Stimulated activated CD8-positive, alpha-beta memory T cell treated with anti-CD3 and anti-CD28 coated beads, Interleukin-4, amount 100 ng/mL, for 24 hours (primary cell): ENCODE measurements at places on chromosomes 3 and 15.

GRCh38 chr3:12833222-12834161 is 7.9 kb downstream of the RPL32 start:
- no peak for DNase-seq

DNA sequence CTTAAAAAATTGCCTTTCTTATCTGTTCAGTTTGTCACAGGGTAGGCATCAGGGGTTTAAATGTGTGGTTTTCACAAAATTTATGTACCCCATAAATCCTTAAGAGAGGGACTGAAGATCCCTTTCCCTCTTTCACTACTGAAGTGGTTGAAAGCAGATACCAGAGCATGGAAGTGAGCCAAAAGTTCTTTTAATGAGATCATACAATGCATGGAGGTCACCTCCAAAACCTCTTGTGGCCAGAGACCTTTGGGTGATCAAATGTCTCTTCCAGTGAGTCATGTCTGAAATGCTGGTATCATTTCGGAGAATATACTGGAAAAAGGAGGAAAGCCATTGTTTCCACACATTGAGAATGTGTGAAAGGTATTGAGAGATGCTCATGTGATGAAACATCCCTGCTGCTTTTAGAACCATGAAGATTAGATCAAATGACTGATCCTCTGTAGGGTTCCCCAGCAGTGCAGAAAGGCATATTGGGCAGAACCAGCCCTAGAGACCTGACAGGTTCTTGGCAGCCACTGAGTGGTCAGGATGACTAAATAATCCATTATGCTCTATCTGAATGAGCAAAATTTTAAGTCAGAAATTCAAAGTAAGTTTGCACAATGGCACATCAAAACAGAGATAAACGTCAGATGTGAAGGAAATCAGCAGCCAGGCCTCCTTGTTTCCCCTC is 165.8 kb upstream of the SLC2A2 start:
- no peak for DNase-seq

GRCh38 chr15:90667073-90667754 is 49.9 kb upstream of the BLM start:
- DNase-seq, result no peak

GRCh38 chr3:175214216-175214615 is 355.1 kb downstream of the NAALADL2 start:
- DNase-seq, result no peak

- no peak for DNase-seq
Measured at GRCh38 chr3:58728723-58729122, 62.1 kb upstream of the FAM3D start.

DNA sequence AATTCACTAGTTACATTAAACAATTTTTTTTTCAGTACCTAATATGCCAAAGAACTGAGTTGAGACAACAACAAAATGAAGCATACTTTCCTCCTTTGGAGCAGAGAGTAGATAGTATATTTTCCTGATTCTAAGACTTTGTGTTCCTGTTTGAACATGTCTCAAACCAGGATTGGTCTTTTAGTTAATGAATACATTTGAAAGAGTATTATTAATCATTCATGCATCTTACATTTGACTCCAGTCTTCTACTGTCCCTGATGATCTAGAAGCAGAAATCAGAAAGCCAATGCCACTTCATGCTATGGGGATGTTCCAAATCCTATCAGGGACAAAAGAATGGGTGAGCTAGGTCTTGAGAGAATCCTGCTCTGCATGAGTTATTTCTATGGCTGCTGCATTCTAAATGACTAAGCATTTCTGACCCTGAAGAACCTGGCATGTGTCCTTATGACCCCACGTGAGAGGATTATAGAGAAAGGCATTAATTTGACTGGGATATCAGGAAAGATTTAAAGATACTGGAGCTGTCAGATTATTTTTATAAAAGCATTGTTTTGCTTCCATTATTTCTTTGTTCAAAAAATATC is 32.9 kb upstream of the MBNL1 start:
- DNase-seq, result no peak

DNA sequence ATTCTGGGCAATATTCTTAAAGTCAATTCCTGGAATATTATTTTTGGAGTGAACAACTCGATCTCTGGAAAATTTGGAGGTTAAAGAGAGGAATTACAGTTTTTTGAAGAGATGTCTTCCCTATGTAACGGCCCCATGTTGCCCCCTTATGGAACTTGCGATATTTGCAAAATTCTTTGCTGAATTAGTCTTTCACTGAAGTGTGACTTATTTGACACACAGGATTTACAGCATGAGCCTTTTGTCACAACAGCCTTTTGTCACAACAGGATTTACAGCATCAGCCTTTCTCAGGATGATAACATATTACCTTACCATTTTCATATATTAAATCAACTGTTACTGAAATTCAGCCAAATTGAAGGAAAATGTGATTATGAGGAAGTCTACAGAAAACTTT is 37.8 kb upstream of the SPTSSB start:
- no peak for DNase-seq

- DNase-seq, result no peak
Measured at GRCh38 chr3:134677987-134678308, 27.1 kb upstream of the KY start.

DNA sequence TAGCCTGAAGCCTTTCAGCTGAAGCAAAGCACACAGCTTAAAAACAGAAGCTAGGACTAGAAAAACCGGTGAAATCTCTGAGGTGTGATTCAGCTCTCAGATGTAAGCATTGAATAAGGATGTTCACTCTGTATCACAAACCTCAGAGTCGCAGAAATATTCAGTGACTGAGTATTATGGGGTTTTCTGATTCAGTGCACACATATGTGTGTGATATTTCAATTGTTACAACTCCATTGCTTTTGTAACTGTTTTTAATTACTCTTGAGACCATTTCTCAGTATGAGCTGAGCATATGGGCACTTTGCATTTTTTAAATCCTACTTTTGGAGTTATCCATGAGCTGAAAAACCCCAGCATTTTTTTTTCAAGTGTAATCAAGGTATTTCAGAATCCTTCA is 868.8 kb downstream of the NTRK3 start:
- no peak for DNase-seq

DNA sequence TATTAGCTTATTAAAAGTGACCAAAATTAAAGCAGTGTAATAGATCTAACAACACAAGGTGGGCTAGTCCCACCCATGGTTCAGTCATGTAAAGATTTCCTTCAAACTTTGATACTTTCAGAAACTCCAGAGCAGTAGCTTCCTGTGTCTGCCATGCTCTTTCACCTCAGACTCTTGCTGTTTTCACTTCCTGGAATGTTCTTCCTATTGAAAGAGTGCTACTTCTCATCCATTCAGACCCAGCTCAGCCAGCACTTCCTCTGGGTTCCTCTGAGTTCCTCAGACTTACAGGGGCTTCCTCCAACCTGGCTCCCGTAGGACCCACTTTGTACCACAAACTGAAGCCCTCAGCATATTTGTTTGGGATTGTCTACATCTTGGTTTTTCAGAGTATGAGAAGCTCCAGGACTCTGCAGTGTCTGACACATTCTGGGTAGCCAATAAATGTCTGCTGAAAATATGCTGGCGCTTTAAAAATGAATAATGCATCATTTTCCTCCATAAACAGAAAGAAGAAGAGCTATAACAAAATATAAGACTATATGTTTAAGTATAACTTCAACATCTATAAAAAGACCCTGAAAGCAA is 18.0 kb downstream of the NCEH1 start:
- no peak for DNase-seq

GRCh38 chr3:166837535-166837934 is 542.6 kb downstream of the ZBBX start:
- DNase-seq, result no peak

DNA sequence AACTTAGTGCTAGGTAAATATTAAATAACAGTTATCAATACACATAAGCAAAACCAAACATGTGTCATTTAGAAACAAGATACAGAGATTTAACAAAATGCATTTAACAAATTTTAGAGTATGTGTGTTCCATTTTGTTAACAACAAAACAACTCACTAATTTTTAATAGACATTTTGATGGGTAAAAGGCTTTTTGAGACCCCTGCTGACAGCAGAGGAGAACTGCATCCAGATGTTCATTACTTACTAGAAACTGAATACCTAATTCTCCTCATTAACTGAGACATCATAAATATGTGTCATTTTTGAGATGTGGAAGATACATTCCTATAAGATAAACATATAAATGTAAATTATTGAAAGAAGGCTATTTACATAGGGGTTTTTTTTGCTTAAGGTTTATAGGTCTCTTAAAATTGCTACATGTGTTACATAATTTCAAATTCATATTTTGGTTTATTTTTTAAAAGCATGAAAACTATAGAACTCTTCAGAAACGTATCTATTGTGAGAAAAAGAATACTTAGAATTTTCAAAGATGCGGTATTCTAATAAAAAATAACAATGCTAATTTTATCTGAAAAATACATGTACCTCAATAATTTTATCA is 1009.8 kb downstream of the TUSC7 start:
- DNase-seq, result no peak

- no peak for DNase-seq
Measured at GRCh38 chr3:129276385-129276784, 2.3 kb upstream of the HMCES start.

DNA sequence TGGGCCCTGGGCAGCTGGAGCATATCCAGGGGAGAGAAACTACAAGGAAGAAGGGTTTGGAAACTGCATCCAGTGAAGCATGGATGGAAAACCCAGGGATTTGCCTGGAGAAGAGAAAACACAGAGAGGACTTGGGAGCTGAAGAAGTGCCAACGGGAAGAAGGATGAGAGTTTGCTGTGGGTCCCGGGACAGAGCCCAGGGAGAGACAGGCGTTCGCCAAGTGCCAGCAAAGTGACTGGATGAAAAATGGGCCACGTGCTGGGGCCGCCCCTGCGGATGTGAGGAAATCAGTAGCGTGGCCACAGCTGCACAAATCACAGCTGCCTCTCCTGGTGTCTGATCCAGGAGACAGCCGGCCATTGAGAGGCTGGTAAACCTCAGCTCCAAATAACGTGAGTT is 70.4 kb downstream of the HES1 start:
- no peak for DNase-seq

GRCh38 chr15:42819786-42820185 is 82.9 kb upstream of the CDAN1 start:
- no peak for DNase-seq

- DNase-seq, result no peak
Measured at GRCh38 chr3:152646004-152646403, 188.9 kb upstream of the P2RY1 start.

DNA sequence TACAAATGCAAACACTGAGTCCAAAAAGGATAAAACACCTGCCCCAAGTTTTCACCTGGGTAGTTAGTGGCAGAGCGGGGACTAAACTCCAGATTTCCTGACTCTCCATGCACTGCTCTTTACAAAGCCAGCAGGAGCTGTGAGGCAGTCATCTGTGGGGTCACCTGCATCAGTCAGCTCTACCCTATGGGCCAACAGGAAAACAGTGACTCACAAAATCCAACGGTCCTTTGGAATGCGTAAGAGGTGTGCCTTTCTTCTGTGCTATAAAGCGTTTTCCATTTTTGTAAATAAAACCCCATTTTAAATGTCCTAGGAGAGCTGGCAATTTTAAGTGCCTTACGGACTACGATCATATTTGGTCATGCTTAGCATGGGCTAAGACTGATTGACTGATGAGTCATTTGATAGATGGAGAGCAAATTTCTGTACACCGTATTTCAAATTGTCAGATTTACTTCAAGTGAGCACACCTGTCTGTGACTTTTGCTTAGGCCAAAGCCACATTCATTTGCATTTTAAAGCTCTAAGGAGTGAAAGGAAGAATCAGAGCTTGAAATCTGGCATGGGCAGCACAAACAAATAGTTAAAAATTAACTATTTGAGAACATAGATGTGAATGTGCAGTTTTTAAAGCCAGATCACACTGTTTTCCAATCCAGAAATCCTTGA is 4.4 kb upstream of the COL8A1 start:
- no peak for DNase-seq
